Activated T-cell treated with anti-CD3 and anti-CD28 coated beads for 1 hour (primary cell): ENCODE measurements at places on chromosomes 1 and 21.

DNA sequence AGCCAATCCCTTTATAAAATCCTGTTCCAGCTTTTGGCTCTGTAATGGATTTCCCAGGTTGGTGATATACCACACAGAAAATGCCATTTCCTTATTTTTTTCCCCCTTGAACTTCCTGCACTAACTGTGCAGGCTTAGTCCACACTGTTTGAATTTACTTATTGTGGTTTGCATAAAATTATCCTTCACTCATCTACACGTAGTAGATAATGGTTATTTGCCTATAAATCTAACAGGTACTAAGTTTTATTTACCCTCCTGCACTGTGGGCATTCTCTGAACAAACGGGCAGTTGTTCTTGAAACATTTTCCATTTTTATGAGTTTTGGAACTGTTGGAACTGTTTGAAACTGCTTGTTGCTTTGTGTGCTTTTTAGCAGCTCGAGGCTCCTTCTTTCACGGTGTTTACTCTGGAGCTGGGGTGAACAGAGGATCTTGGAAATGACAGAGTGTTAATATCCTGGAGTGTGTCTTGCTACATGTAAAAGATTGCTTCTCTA is 23.0 kb upstream of the KIFAP3 start:
- DNase-seq: no peak

- DNase-seq: no peak
These were observed 262.3 kb upstream of the SNX7 start for GRCh38 chr1:98399218-98399617.

GRCh38 chr1:193176788-193177187 is 9.6 kb downstream of the B3GALT2 start:
- no peak for DNase-seq

- peak; percentile 97 for DNase-seq
These were observed at the start of gene URB1 for GRCh38 chr21:32392880-32393676. Gene URB1, minus strand, starts transcription at chr21:32393012. Its CDS starts 102 bp downstream, at chr21:32392910.

- no peak for DNase-seq
These were observed 64.2 kb downstream of the TCP10L start for GRCh38 chr21:32520875-32521735.

GRCh38 chr1:22132517-22133235 is 10.2 kb downstream of the WNT4 start:
- no peak for DNase-seq

GRCh38 chr1:65882076-65882475 is 89.4 kb downstream of the PDE4B start:
- DNase-seq: no peak

GRCh38 chr1:53271446-53272090 is 33.2 kb upstream of the MAGOH start:
- DNase-seq: no peak

- no peak for DNase-seq
These were observed 1.9 kb upstream of the MAD2L2 start for GRCh38 chr1:11682799-11683198.

DNA sequence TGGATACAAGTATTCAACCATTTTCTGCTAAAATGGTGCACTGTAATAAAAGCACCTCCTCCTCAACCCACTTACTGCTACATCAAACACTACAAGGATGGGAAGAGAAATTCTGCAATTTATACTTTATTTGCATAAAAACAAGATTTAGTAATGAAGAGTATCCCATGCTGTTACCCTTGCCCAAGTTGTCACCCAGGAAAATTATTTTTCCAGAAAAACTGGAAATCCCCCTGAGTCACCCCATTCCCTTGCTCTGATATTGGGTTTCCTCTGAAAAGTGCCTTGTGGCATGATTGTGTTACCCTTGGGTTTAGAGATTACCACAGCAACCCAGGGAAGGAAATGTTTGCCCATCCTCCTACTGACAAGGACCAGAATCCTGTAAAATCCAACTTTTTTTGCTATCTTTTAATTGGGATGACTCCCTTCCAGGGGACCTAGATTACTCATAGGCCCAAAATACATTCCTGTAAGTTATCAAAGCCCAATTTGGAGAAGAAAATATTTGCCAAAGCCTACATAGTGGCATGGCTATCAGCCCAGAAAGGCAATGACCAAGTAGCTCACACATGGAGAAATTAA is 16.5 kb upstream of the ZC3H11B start:
- no peak for DNase-seq

GRCh38 chr1:211231873-211232272 is 27.3 kb upstream of the RCOR3 start:
- no peak for DNase-seq

DNA sequence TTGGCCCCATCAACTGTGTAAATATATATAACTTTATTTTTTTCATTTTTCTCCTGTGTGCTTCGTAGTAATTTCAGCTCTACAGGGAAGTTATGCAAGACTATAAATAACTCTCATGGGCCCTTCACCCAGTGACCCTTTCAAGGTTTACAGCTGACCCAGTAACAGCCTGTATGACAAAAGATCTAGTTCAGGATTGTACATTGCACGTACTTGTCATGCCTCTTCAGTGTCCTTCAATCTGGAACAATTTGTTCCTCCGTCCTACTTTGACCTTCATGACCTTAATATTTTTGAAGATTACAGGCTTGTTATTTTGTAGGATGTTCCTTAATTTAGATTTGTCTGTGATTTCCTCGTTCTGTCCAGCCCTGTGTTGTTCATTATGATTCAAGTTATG is 40.5 kb downstream of the BRINP2 start:
- no peak for DNase-seq

GRCh38 chr1:94804442-94804837 is 15.7 kb upstream of the SLC44A3 start:
- DNase-seq: no peak

DNA sequence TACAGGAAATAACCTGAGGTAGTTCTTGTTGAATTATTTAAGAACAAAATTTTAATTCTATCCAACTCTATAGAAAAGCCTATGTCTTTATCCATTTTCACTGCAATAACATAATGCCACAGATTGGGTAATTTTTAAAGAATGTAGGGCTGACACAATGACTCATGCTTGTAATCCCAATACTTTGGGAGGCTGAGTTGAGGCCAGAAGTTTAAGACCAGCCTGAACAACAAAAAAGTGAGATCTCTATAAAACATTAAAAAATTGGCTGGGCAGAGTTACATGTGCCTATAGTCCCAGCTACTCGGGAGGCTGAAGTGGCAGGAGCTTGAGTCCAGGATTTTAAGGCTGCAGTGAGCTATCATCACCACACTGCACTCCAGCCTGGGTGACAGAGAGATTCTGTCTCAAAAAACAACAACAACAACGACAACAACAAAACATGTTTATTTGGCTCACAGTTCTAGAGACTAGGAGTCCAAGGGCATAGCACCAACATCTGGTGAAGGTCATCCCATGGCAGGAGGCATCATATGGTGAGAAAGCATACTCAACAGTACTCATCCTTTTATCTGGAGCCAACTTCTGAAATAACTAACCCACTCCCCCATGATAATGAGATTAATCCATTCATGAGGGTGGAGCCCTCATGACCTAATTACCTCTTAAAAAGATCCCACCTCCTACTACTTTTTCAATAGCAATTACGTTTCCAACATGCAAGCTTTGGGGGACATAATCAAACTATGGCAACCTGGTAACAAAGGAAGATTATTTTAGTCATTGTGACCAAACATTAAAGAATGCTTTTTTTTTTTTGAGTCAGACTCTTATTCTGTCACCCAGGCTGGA is 59.6 kb downstream of the ABL2 start:
- DNase-seq: no peak

DNA sequence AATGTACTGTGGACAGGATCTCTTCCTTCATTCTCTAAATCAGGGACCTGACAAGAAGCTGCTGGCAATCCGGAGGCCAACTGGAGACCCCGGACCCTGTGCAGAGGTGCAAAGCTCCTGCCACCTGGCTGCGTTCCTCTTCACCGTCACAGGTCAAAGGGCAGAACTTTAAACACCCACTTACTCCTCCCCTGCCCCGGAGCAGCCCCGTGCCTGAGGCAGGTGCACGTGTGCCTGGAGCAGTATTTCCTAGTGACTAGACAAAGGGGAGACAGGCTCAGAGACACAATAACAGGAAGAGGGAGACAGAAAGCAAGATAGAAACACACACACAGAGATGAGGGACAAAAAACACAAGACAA is 6.6 kb upstream of the PIGC start:
- no peak for DNase-seq

DNA sequence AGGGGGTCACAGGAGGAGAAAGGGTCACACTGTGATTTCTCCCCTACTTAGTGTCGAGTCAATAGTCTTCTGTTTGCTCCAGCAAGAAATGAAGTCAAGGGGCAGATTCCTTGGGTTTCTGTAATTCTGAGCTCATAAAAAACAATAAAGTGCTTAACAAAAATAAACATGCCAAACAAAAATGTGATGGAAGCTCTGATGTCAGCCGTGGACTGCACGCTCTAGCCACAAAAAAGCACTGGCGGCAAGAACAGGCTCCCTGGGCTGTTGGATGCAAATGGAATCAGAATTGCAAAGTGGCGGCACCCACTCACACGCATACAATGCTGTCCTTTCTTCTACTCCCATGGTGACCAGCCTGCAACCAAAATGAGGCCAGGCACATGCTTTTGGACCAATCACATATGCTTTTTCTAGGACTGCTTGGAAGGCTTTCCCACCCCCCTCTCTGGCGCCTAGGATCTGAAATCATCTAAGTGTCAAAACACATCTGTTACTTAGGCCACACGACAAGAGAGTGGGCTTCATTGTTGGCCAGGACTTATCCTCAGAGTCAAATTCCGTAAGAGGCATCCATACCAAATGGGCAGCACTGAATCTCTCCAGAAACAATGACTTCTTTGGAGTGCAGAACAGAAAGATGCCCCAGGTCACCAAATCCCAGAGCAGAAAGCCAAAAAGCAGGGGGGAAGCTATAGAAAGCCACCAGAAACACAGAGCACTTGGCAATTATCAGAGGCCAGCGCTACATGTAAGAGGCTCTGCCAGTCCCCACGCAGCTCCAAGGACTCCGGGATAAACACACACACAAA is 9.2 kb downstream of the C1orf198 start:
- DNase-seq: no peak

- no peak for DNase-seq
These were observed 7.0 kb downstream of the NTNG1 start for GRCh38 chr1:107147843-107148242.

DNA sequence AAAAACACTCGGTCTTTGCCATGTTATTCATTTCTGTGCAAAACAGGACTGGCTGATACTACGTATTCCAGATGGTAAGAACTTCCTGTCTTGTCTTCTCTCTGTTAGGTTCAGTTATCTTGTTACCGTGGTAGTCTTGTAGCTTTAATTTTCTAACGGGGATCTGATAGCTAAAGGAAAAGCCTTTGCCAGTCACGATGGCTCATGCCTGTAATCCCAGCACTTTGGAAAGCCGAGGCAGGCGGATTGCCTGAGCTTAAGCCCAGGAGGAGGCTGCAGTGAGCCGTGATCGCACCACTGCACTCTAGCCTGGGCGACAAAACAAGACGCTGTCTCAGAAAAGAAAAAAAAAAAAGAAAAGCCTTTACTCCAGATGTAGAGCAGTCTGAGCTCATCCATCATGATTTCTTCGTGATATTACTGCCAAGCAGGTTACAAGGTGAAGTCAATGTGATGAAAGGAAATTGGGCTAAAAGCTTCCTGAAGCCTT is 11.1 kb upstream of the MSTO1 start:
- no peak for DNase-seq

- no peak for DNase-seq
These were observed 156.7 kb downstream of the NR5A2 start for GRCh38 chr1:200184196-200184595.

- DNase-seq: no peak
These were observed 29.0 kb downstream of the ZSWIM5 start for GRCh38 chr1:45177452-45177851.
